ENCODE measurements at places on chromosomes 1 and 21.
A peak's percentile ranks its signal among the peaks of the same experiment; 100 is the strongest.

DNA sequence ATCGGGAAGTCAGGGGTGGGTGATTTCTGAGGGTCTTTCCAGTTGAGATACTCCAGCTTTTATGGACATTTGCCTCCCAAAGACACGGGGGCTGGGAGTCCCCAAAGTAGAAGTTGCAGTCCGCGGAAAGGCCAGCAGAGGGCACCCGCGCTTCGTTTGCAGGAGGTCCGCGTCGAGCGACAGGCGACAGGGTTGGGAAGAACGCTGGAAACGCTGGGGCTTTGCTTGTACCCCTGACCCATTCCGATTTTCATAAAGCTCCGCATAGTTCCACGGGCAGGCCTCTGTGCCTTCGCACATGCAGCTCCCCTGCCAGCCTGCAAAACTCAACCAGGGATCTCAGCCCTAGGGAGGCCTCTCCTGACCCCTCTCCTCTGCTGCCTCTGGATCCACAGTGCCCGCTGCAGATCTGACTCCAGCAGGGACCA, 44.2 kb upstream of the LAPTM5 start:
- DNase-seq: peak; percentile 82

- no peak for DNase-seq
These were observed at the start of gene PTPN7 for GRCh38 chr1:202160377-202160940. TSS of gene PTPN7 (minus strand) at chr1:202160602. CDS start at chr1:202159402, 1,200 bp downstream.

DNA sequence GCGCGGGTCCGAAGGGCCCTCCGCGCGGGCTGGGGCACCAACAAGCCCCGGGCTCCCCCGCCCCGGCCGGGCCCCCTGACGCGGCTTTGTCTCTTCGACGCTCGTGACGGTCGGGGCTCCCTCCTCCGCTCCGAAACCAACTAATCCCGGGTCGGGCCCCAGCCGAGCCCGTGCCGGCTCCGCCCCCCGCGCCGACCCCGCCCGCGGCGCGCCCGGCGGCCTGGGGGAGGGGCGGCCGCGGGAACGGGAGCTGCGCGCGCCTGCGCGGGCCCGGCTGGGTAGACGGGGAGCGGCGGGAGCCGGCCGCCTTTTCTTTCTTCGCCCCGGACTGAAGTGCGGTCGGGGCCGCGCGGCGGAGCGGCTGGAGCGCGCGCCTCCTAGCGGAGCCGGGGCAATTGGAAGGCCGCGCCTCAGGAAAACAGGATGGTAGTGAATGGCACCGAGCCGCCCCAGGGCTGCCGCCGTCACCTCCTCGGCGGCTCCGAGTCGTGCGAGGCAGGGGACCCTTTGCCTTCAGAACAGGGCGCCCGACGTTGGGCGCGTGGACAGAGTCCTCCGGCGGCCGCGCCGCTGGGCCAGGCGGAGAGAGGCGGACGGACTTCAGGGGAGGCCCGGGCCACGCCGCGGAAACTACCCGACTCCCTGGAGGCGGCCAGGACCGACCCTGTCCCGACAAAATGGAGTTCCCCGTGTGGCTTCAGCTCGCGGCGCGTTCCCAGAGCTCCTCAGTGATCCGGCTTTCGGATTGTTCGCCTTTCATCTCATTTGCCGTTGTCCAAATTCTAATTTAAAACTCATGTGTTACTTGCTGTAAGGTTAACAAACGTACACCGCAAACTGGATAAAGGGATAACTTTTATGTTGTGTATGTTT, at the start of gene TP53BP2:
Gene TP53BP2, minus strand, starts transcription at position 138 of the 873 bp plus-strand sequence. CDS start 267 bp downstream, outside the sequence.
- DNase-seq: peak; percentile 91

- DNase-seq: no peak
These were observed 19.2 kb downstream of the EFCAB14 start for GRCh38 chr1:46699666-46700065.

DNA sequence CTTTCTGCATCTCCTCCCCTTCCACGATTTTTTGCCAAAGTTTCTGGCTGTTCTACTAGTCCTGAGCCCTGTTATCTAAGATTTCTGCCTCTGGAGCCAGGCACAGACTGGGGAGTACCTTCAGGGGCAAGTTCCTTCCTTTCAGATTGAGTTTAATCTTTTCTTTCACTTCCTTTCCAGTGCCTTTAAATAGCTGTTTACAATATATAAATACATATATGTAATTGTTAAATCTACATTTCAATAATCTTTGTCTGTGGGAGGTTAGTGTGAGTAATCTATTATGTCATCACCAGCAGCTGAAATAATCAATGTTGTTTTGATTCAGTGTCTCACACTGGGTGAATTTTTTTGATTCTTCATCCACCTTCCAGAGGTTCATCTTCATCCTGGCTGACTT, 31.8 kb downstream of the DIPK1A start:
- DNase-seq: no peak

DNA sequence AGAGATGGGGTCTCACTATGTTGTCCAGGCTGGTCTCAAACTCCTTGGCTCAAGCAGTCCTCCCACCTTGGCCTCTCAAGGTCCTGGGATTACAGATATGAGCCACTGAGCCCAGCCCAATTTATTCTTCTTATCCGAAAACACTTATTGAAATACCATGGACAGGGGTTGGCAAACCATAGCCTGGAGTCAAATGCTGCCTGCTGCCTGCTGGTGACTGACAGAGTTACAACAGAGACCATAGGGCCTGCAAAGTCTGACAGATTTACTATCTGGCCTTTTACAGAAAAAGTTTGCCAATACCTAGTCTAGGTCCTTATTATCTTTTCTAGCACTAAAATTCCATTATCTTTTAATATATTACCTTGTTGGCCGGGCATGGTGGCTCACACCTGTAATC, 87.1 kb upstream of the ZNF281 start:
- no peak for DNase-seq

- peak; percentile 89 for DNase-seq
These were observed 1561.5 kb downstream of the MRPL39 start for GRCh38 chr21:24045775-24046215.

- DNase-seq: no peak
These were observed 153.3 kb downstream of the TOMM20 start for GRCh38 chr1:234975122-234975940.

- DNase-seq: peak; percentile 71
These were observed 122.0 kb downstream of the CDC7 start for GRCh38 chr1:91622616-91623015.

GRCh38 chr1:200228486-200228885, 181.3 kb downstream of the ZNF281 start:
- no peak for DNase-seq

- DNase-seq: peak; percentile 62
These were observed 59.6 kb downstream of the EXTL2 start for GRCh38 chr1:100834777-100835660.

DNA sequence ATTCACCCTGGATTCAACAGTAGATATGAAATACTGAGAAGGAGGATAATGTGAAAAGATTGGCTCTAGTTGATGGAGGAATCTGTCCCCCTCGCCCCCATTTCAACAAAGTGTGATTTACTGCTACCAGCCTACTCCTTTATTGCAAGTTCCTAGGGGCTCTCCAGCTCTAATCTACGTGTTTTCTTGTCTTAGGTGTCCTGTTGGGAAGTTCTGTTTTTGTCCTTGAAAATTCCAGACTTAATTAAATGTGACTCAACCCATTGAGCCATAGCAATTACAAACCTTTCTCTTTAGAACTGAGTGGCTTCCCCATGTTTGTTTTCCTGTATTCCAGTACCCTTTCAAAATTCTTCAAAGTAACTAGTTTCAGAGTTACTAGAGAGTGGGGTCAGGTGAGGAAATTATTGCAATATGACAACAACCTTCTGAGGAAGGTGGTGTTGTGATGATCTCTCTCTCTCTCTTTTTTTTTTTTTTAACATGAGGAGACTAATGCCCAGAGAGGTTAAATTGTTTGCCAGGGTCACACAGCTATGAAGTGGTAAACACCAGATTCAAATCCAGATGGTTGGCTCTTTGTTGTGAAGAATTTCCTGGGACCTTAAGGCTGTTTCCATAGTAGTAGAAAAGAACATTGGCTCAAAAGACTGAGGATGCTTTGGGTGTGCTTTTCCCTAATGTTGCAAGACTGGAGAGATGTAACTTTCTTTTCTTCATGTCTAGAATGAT, 3.5 kb downstream of the RGL1 start:
- no peak for DNase-seq

- DNase-seq: no peak
These were observed 10.8 kb upstream of the ETS2 start for GRCh38 chr21:38794978-38795377.

GRCh38 chr1:234735476-234735875, 125.5 kb upstream of the IRF2BP2 start:
- no peak for DNase-seq

GRCh38 chr1:8746554-8746953, 70.9 kb downstream of the RERE start:
- DNase-seq: no peak
